Non-pigmented ciliary epithelial cell (primary cell): ENCODE measurements at places on chromosomes 16 and 17.
A peak's percentile ranks its signal among the peaks of the same experiment; 100 is the strongest.

GRCh38 chr16:781346-782010 lies 6.7 kb downstream of the RPUSD1 start:
- no peak for DNase-seq

GRCh38 chr16:55328611-55329569 lies 4.9 kb downstream of the IRX6 start:
- no peak for DNase-seq

DNA sequence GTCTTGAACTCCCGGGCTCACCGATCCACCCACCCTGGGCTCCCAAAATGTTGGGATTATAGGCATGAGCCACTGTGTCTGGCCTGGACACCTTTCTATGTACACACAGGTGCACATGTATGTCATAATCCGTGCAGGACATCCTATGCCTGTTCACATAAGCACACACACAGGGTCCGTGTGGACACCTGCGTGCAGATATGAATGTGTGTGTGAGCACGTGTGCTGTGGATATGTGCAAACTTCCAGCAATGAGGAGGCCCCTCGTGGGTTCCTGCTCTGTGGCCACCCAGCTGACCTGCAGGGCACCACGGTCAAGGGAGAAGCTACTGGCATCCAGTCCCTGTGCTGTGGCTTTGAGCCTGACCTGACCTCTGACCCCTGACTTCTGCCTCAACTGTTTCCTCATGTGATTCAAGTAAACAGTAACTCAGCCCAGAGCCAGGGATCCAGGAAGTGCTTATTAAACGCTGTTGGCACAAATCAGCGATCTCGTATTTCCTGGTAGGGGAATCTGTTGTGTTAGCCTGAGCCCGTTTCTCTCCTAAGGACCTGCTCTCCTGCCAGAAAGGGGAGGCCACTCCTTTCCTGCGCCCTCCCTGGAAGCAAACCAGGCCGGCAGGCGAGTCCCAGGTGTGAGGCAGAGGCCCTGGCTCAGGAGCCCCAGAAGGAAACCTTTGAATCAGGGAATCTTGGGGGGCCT lies 6.5 kb downstream of the CPNE7 start:
- DNase-seq, result no peak

DNA sequence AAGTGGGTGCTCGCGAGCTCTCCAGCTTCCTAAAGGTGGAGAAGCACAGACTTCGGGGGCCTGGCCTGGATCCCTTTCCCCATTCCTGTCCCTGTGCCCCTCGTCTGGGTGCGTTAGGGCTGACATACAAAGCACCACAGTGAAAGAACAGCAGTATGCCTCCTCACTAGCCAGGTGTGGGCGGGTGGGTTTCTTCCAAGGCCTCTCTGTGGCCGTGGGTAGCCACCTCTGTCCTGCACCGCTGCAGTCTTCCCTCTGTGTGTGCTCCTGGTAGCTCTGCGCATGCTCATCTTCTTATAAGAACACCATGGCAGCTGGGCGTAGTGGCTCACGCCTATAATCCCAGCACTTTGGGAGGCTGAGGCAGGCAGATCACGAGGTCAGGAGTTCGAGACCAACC lies 1.9 kb upstream of the STH start:
- no peak for DNase-seq

GRCh38 chr16:30352488-30353401 lies 2.4 kb downstream of the CD2BP2 start:
- DNase-seq, result no peak

GRCh38 chr17:73547790-73548189 lies 96.5 kb downstream of the SDK2 start:
- no peak for DNase-seq

GRCh38 chr17:15510361-15510760 lies 42.9 kb upstream of the CDRT4 start:
- no peak for DNase-seq

DNA sequence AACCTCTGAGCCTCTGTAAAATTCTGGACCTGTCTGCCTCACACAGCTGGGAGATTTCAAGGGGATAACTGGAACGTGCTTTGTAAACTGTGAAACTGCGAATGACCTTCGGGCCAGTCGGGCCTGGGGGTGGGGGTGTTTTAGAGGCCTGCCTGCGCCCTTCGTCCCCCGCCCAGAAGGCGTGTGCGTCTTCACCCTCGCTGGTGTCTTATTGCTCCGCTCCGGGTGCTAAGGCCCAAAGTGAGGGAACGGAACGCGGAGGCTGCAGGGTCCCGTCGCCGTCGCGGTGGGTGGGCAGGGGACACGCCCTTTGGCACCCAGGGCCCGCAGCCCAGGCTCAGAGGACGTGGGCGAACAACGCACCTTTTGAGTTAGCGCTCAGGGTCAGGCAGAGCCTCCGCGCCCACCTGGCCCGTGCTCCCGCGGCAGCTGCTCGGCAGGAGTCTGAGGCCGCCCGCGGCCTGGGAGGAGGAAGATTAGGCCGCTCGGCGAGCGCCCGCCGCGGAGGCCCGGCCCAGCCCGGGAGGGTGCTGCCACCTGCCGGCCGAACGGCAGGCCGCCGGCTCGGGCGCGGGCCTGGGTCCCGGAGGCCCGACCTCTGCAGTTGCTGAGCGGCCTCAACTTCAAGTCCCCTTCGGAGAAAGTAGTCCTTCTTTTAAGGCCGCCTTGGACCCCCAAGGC lies 29.7 kb downstream of the DCAKD start:
- no peak for DNase-seq

DNA sequence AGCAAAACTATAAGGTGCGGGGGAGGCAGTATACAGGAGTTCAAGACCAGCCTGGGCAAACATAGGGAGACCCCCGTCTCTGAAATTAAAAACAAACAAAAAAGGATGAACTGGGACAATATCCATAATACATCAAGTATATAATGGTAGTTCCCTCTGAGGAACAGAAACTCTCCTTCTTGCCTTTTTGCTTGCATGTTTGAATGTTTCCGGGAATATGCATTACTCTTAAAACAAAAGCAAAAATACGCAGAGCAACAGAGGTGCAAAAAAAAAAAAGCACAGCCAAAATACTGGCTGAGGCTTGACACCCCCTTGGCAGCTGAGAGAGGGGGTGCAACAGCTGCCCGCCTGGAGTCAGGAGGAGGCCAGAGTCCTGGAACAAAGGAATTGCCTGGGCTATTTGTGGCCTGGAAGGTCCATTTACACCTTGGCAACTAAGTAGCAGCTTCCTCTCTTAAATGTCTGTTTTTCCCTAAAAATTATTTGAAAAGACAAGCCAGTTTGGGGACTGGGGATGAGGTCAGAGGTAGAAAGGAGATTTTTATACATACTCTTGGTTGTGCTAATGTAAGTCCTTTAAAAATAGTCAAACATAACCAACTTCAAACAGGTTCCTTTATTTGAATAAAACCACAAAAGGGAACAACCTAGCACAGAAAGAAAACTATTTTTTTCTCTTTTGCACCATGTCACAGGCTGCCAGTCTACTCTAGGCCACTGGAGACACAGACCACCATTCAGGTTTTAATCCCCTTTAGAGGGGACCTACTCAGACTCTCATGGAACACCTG lies 19.5 kb downstream of the USP7 start:
- DNase-seq, result no peak

- no peak for DNase-seq
Measured at GRCh38 chr17:33183487-33184026, 109.5 kb downstream of the ASIC2 start.

- DNase-seq, result no peak
Measured at GRCh38 chr17:21113716-21114115, 13.0 kb upstream of the DHRS7B start.

- DNase-seq, result no peak
Measured at GRCh38 chr17:82883419-82884031, 43.7 kb upstream of the ZNF750 start.

DNA sequence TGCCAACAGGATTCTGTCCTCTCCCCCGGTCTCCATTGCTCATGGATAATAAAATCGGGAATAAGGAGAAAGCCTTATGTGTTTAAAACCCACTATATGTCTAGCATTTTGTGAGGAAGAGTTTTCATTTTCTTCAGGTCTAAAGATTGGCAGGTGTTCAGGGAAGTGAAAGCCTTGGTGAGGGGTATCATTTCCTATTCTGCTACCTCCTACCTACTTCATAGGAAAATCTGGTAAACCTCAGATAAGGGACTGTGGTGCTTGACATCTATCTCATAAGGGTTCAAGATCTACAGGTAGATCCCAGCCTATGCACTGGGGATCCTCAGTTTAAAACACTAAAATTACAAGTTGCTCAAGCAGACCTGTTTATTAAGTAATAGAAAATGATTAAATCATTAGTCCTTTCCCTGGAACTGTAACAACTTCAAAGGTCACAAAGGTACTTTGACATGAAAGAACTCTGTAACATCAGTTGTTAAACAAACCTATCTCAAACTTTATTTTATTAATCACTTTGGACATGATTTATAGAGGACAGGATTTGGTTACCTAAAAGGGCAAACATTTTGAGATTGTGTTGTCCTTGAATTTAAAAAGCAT lies 6.5 kb downstream of the MOSMO start:
- DNase-seq, result no peak

- DNase-seq, result no peak
Measured at GRCh38 chr17:46154151-46154816, 38.9 kb downstream of the KANSL1 start.

GRCh38 chr17:64080174-64080618 lies 49.7 kb downstream of the ERN1 start:
- DNase-seq, result no peak

DNA sequence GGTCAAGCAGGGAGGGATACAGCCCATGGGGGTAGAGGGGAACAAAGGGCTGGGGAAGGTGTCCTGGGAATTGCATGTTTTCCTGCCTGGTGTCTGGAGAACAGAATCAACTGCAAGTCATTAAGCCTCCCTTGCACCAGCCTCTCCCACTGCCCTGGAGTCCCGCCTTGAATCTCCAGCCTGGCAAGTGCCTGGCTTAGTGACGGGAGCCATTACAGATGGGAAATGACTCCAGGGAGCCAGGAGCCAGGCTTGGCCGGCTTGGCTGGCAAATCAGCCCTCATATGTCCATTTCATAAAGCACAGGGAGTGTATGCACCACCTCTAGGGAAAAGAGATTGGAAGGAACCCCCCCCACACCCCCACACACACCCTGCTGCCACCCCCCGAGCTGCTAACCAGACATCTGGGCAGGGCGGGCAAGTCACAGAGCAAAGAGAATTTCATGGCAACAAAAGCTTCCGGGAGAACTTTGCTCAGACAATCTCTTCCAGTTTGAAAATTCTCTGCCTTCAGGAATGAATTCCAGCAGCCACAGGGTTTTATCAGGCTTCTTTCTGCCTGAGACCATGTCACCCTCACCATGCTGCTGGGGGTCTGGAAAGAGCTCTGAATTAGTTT lies 127.7 kb downstream of the NTN1 start:
- no peak for DNase-seq

- DNase-seq, result no peak
Measured at GRCh38 chr16:86578061-86578599, at the start of gene FOXL1. TSS of gene FOXL1 (plus strand) at chr16:86578549. CDS start at chr16:86578724, 175 bp downstream.

GRCh38 chr17:29251184-29251583 lies 4.5 kb downstream of the CRYBA1 start:
- no peak for DNase-seq

DNA sequence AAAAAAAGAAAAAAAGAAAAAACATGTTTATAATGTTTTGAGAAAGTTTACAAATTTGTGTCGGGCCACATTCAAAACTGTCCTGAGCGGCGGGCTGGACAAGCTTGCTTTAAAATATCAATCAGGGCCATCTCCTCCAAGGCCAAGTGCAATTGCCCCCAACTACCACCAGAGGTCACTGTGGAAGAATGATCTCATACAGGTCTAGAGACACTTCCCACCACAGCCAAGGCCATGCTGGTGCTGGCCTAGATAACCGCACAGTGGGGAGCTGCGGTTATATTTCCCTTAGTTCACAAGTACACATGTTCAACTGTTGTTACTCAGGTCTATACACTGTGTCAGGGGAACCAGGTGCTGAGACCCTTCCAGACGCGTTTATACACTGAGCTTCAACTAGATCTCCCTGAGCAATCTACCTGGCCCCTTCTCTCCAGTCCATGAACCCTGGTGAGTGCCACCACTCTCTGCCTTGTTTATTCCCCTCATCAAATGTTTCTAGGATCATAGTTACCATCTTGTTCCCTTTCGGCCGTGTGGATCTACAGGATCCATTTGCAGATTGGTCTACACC lies 83.8 kb upstream of the CCL2 start:
- DNase-seq, result no peak

DNA sequence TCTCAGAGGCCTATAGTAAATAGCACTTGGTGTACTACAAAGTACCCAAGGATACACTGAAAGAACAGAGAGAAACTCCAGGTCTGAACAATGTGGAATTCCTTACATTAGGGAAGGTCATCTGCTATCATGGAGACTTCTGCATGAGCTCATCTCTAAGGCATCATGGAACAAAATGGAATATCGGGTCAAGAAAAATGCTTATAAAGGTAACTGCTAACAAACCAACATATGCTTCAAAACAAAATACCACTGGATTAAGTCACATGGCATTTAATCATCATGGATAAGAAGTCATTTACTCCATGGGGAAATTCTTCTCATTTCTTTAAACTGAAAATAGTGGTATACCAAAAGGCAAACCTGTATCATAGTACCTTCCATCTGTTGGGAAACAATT lies 34.2 kb downstream of the TXNDC11 start:
- DNase-seq, result peak; percentile 23

- DNase-seq, result no peak
Measured at GRCh38 chr16:3118846-3119245, 6.5 kb downstream of the ZNF205 start.

DNA sequence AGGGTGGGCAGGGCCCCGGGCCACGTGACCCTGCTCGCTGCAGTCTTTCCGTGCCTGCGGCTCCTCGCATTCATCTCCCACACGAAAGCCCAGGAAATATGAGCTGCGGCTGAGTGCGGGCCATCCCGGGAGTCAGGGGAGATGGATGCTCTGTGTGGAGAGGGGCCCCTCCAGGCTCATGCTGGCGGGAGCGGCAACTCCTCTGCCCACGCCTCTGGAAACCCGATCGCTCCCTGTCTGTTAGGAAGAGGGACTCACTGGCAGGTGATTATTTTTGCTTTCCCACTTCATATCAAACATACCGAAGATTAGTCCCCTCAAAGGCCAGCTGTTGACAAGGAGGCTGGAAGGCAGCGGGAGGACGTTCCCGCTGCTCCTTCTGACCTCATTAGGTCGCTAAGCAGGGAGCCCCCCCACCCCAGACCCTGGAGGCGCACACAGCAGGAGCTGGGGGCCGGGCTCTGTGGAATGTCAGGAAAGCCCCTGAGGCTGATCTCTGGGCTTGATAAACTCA lies 228.5 kb downstream of the FOXL1 start:
- no peak for DNase-seq

GRCh38 chr17:4880857-4881256 lies 18.5 kb upstream of the C17orf107 start:
- no peak for DNase-seq

- DNase-seq, result peak; percentile 77
Measured at GRCh38 chr17:17819561-17819995, 17.2 kb downstream of the SREBF1 start.

DNA sequence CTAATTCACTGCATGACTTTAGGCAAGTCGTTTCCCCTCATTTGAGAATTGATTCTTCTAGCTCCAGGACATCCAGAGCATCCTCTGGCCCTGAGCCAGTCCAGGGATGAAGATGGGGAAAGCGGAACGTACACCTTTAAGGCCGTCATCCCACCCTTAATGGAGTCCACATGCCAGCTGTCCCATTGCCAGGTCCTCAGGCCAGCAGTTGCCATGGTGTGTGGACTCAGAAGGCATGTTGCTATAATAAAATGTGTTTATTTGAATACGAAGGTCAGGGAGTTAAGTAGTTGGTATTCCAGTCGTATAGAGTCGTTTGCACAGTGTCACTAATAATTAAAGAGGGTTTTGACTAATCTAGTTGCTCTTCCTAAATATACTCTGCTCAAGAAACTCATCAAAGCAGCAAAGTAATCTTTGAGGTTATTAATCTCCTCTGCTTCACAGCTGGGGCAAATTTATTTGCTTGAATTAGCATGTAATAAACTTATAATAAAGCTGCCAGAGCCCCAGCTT lies 30.4 kb downstream of the CCDC182 start:
- no peak for DNase-seq
